Epithelial cell of esophagus (primary cell): ENCODE measurements at places on chromosomes 4 and X.

DNA sequence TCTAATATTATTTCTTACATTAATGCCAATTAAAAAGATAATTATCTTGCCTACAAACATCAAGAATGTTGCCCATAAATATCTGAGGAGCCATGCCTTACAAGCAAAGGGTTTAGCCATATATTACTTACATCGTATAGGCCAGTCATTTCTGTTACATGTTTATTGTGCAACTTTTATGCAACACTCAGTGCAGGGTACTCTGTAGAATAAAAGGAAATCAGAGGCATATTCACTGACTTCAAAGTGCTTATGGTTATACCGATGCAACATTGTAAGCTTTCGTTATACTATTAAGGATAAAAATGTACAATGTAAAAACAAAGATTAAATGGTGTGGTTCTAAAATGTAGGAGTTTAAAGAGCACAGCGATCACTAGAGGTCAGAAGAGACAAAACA is 315.9 kb downstream of the PCDH10 start:
- DNase-seq = peak; percentile 3

DNA sequence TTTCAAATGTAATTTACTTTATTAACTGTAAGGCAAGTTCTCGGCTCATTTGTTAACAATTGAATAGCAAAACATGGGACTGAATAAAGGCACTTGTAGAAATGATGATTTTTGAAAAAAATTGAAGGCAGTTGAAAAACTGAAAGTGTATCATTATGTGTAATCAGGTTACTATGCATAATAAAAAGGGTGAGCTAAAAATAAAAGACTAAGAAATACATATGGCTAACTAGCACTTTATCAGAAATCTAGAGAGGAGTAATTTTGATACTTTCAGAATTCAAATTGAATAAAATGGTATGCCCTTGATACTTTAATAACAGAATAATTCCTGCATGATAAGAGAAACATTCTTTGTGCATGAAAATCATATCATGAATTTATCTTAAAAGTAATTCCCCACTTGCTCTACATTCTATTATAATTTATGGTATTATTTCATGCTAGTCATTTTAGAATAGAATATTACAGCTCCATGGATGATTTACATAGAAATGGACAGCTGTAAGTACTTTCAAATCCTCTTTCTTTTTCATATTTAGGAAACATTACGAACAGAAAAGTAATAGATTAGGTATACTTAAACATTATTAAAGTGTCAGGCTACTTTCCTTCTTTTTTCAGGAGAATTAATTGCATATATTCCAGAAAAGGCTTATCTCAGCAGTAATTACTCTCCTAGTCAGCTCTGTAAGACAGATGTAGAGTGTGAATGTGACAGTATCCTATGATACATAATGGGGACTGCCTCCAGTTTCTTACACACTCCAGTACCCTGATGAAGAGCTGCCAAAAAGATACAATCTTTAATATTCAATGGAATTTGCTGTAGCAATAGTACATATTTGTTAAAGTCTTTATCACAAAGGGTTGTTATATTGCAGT is 697.3 kb downstream of the CCSER1 start:
- DNase-seq = no peak

GRCh38 chr4:140135529-140136088 is 18.4 kb downstream of the MAML3 start:
- no peak for DNase-seq

DNA sequence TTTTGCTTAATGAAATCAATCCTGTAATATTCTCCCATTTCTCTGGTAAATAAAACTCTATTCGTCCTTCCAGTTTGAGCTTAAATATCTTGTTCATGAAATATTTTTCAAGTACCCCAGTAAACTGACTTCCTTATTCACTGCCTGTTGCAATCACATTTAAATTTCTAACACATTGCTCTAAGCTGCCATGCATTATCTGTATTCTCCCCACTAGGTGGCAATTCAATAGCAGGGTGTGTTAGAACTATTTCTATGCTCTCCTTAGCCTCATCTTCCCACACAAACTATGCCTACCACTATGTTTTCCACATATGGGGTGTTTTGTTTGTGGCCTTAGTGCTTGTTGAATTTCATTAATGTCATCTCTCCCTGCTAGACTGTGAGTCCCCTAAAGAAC is 377.1 kb upstream of the HS3ST1 start:
- peak; percentile 58 for DNase-seq

DNA sequence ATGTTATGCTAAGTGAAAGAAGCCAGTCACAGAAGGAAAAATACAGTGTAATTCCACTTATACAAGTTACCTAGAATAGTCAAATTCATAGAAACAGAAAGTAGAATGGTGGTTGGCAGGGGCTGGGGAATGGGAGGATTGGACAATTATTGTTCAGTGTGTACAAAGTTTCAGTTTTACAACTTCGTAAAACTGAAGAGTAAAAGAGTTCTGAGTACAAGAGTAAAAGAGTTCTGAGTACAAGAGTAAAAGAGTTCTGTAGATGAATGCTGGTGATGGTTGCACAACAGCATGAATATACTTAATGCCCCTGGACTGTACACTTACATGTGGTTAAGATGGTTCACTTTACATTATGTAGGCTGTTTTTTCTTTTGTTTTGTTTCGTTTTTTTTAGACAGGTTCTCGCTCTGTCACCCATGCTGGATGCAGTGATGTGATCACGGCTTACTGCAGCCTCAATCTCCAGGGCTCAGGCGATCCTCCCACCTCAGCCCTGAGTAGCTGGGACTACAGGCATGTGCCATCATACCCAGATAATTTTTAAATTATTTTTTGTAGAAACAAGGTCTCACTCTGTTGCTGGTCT is 230.9 kb downstream of the SOWAHB start:
- DNase-seq = peak; percentile 35

GRCh38 chr4:46124773-46125413 is 1.0 kb upstream of the GABRG1 start:
- no peak for DNase-seq

DNA sequence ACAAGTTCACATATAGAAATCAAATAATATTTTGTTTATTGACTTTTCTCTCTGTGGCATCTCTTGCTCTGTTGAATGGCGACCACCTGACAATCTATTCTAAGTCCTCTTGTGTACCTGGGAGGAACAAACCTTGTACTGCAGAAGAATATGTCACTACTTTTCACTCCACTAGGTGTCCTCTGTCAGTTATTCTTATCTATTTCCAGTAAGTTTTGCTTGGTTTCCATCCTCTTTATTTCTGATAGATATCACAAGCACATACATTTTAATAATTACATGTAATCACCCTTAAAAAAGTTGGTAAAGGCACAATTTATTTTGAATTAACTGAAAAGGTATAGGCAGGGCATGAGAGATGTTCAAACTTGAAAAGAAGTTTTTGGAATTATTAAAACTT is 238.4 kb downstream of the SNCA start:
- DNase-seq = peak; percentile 44

DNA sequence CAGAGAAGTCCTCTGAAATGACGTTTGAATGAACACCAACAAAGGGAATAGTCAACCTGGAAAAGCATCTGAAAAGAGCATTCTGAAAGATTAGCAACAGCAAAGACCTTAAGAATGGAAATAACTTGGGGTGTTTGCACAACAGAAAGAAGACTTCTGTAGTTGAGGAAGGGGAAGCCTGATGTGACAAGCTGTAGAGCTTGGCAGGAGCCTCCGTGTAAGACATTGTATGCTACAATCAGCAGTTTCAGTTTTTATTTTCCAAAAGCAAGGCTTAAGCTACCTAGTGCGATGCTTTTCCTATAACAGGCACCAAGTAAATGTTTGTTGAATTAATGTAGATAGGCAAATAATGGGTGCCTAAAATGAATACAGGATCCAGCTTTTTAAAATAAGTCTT is 484.0 kb downstream of the SPRY1 start:
- no peak for DNase-seq

GRCh38 chr4:149923736-149924135 is 108.1 kb upstream of the IQCM start:
- no peak for DNase-seq

DNA sequence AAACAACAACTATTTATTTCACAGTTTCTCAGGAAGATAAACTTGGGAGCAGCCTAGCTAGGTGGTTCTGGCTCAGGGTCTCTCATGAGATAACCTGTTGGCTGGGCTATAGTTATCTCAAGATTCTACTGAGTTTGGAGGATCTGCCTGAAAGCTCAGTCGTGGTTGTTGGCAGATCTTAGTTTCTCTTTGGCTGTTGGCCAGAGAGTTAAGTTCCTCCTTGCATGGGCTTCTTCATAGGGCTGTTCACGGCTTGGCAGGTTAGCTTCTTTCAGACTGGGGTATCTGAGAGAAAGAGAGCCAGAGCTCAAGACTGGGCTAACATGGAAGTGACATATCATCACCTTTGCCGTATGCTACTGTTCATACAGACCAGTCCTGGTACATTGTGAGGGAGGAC is 28.7 kb downstream of the SEC24B start:
- DNase-seq = no peak

DNA sequence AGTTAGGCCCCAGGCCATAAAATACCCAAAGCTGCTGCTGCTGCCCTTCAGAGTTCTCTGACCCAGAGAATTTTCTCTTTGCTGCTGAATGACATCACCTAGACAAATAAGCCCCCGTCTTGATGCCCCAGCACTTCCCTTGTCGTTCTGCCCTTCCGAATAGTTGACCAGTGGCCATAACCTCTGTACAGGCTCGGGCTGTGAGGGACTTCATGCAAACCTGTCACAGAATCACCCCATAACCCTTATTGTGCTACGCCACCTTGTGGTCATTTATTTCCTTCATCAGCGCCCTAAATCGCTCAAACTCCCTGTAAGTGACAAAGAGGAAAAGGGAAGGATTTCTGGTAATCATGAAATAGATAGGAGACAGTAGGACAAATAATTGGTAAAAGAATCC is 18.8 kb downstream of the SPACA5 start:
- DNase-seq = peak; percentile 64

- DNase-seq = no peak
Observed at GRCh38 chr4:8874003-8874895, 2.6 kb upstream of the HMX1 start.

GRCh38 chr4:30385650-30386049 is 334.5 kb upstream of the PCDH7 start:
- DNase-seq = no peak

DNA sequence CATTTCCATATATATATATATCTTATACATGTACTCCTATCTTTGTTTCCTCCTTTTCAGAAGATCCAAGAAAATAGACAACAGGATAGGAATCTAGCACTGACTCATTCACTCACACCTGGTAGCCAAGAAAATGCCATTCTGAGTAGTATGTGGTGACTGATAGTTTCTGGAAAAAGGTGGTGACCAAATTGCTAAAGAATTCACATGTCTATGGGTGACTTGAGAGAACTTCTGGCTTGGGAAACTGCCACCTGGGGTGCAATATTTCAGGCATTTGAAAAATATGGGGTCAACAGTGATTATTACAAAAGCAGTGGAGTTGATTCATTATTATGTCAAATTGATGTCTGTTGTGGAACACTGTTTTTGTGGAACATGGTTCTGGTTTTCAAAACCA is 605.1 kb downstream of the PCDH18 start:
- peak; percentile 92 for DNase-seq

- DNase-seq = no peak
Observed at GRCh38 chrX:119687661-119688413, 5.1 kb downstream of the SEPTIN6 start.

- peak; percentile 75 for DNase-seq
Observed at GRCh38 chrX:437661-438390, 51.1 kb upstream of the PPP2R3B start.

DNA sequence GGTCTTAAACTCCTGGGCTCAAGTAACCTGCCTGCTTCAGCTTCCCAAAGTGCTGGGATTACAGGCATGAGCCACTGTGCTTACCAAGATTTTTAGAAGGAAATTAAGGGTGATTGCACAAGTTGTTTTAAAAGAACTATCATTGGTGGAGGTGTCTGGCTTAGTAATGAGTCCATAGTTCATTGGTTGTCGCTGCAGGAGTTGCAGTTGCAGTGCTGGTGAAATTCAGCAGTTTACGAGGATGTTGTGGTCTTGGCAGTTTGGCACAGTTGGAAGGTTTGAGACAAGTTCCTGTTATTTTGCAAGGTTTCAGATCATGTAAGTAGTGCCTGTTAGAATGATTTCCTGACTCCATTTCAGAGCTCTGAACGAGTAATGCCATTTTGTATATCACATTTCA is 48.1 kb downstream of the RAB40AL start:
- no peak for DNase-seq

DNA sequence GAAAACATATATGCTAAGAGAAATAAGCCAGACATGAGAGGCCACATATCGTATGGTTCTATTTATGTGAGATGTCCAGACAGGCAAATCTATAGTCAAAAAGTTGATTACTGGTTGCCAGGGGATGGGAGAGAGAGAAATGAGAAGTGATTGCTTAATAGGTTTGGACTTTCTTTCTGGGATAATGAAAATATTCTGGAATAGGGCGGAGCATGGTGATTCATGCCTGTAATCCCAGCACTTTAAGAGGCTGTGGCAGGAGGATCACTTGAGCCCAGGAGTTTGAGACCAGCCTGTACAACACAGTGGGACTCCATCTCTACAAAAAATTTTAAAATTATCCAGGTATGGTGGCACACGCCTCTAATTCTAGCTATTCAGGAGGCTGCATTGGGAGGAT is 22.4 kb downstream of the RBM47 start:
- DNase-seq = peak; percentile 53

GRCh38 chr4:3108211-3108610 is 33.7 kb downstream of the HTT start:
- no peak for DNase-seq

- DNase-seq = no peak
Observed at GRCh38 chrX:133250184-133251100, 32.3 kb upstream of the TFDP3 start.

- DNase-seq = no peak
Observed at GRCh38 chr4:93657527-93657926, 171.0 kb upstream of the ATOH1 start.

- no peak for DNase-seq
Observed at GRCh38 chrX:102651242-102652011, at the start of gene GPRASP1. TSS of gene GPRASP1 (plus strand) at chrX:102651483. CDS start at chrX:102653914, 2,431 bp downstream.

GRCh38 chr4:112859456-112860184 is 189.8 kb upstream of the ANK2 start:
- DNase-seq = no peak

GRCh38 chr4:188930822-188931221 is 791.6 kb downstream of the TRIML1 start:
- peak; percentile 10 for DNase-seq
